ENCODE measurements at places on chromosomes 12 and 14. TPM values are rescaled to one million over a fixed set of nuclear protein-coding genes. Genes with fewer than 3 reads are reported as not detected.

The SYNE3 gene
- 81.5 TPM for total RNA-seq

The CACNA1C gene
- 0.25 TPM for total RNA-seq

GRCh38 chr12:128483526-128484255 is 216.7 kb downstream of the TMEM132C start:
- DNase-seq, result no peak

DNA sequence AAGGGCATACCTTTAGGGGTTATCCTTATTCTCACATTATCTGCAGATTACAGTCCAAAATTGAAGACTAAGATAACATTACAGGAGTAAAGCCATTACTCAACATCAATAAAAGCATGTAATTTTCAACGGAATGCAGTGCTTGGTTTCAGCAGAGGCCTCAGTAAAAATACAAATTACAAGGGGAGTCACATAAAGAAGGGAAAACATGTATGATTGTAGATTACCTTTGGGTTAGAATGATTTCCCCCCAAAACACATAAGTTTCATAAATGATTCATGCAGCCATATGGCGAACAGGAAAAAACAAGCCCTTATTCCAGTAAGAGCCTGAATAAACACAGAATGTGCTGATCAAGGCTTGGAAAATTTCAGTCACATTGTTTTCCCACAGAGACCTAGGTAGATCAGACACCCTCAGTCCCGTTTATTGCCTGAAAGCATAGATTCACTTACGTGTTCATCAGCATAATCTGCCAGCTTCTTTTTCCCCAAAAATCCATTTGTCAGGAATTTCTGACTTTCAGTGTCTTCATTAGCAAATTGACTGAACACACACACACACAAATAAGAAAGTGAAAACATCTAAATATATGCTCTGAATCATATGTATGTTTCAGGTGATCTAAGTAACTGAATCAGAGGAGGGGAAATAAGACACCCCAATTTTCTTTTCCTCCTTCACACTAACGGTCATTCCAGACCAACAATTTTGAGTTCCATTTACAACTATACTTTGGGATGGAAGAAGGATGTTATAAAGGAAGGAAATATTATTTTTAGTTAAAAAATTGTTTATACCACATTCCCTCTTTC is 37.5 kb downstream of the SLC38A4 start:
- no peak for DNase-seq

- no peak for DNase-seq
These were observed 51.2 kb upstream of the OR5AU1 start for GRCh38 chr14:21206753-21207684.

DNA sequence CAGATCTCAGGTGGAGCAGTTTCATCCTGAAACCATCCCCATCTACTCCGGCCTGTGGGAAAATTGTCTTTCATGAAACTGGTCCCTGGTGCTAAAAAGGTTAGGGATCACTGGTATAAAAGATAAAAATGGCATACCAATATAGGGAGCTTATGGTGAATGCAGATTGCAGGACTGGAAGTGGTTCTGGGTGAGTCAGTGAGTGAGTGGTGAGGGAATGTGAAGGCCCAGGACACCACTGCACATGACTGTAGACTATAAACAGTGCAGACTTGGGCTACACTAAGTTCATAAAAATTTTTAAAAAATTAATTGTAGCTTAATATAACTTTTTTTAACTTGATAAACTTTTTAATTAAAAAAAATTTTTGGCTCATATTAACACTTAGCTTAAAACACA is 67.0 kb upstream of the RD3L start:
- DNase-seq, result no peak

DNA sequence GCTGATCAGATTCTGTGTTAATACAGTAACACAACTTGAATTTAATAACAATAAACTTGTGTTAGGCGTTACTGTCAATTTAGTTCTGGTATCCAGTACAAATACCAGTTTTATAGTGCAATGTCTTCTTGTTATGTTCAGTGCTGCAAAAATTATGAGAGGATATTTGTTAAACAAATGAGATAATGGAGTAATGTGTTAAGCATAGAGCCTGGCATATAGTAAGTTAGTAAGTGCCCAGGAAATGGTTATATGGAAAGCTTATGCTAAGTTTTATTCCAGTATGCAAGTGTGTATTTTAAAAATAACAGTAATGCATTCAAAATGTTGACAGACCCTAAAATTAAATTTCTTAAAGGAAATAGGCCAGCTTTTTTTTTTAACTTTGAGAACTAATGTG is 1.8 kb downstream of the VRK1 start:
- DNase-seq, result no peak

DNA sequence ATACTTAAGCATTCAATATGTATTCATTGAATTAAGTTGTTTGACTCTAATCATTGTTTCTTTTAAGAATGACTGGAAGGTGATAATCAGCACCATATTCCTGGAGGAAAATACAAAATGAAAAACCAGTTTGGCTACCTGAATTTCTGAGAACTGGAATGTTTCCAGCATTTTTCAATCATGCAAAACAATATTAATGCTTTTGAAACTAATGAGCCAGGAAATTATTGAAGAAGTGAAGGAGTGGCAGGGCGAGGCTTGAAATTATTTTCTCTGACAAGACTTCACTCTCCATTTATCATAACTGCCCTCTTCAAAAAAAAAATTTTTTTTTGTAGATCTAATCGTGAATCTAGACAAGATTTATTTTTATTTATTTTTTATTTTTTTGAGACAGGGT is 19.0 kb downstream of the TMEM19 start:
- DNase-seq, result no peak

The GDF3 gene
- total RNA-seq, result not detected

DNA sequence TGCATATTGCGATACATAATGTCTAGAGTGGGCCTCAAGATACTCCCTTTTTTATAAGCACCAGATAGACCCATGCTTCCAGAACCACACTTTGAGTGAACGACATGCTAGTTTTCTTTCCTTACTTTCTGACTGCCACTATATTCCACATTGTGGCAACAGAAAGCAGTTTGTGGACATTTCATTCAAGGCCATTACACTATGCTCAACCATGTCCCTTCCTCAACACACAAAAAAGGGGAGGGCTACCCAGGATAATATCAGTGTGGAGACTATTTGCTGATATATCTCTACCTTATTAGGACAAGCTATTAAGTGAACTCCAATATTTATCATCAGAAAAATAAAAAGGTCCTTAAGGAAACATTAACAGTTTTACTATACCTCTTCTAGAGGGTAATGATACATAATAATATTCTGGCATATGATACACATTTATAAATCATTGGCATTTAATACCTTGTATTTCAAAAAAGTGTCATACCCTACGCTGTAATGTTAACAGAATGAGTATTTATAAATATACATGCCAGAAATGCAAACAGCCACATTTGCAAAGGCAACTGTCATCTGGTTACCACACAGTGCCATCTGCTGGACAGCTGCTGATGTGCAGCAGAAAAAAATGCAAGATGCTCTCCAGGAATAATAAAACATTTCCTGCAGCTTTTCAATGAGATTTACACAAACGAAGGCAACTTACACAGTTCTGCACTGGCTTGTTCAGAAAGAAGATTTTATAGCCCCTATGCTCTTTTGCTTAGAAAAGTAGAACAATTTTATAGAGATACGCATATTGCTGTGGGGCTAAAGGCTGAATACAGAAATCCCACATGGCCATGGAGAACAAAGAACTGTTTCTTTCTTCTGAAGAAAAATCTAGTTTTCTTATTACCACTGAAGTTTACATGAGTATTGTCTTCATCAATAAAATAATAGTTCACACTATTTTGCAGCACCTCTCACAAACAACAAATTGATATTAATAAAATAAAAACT is 182.2 kb upstream of the GRIP1 start:
- peak; percentile 53 for DNase-seq

DNA sequence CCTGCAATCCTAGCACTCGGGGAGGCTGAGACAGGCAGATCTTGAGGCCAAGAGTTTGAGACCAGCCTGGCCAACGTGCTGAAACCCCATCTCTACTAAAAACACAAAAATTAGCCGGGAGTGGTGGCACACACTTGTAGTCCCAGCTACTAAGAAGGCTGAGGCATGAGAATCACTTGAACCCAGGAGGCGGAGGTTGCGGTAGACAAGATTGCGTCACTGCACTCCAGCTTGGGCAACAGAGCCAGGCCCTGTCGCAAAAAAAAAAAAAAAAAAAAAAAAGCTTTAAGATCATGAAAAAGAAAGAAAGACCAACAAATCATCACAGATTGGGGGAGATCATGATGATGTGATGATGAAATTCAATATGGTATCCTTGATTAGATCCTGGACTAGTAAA is 30.6 kb downstream of the WDR89 start:
- DNase-seq, result no peak

The ADCY4 gene
- 9.3 TPM for total RNA-seq

The B4GALNT1 gene
- 0.26 TPM for total RNA-seq

GRCh38 chr12:50197297-50197727 is 30.1 kb upstream of the CERS5 start:
- DNase-seq, result no peak

- DNase-seq, result no peak
These were observed 73.9 kb downstream of the VEZT start for GRCh38 chr12:95291501-95291900.

The PRKD1 gene
- total RNA-seq, result not detected

DNA sequence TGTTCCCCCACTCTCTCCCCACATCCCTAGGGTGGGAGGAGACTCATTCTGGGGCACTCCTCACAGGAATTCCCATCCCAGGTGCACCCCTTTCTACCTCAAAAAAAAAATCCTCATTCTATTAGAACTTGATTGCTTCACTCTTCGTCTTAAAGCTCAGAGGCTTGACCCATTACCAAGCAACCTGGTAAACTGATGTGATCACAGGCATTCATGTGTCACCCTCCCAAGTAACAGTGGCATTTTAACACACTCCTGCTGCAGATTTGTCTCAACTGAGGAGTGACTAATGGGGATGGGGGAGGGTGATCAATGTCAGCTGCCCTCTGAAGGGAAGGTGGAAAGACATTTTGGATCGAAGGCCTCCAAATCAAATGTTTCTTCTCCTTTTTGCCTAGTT is 78.1 kb upstream of the PTHLH start:
- DNase-seq, result no peak

- no peak for DNase-seq
These were observed 4.7 kb upstream of the MDM1 start for GRCh38 chr12:68336889-68337303.

DNA sequence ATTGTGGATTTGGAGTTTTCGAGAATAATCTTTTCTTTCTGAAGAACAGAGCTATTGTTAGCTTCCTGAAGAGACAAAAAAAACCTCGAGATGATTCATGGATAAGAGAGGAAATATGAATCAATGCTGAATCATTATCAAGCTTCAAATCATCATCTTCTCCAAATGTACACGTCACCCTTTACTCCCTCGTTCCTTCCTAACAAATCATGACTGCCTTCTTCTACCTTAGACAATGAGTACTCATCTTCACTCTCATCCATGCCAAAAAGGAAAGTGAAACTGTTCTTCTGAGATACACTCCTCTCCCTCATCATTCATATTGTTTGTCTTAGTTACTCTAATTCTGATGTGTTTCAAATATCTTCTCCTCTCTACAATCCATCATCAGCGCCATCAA is 1115.8 kb upstream of the ATXN7L3B start:
- DNase-seq, result no peak

DNA sequence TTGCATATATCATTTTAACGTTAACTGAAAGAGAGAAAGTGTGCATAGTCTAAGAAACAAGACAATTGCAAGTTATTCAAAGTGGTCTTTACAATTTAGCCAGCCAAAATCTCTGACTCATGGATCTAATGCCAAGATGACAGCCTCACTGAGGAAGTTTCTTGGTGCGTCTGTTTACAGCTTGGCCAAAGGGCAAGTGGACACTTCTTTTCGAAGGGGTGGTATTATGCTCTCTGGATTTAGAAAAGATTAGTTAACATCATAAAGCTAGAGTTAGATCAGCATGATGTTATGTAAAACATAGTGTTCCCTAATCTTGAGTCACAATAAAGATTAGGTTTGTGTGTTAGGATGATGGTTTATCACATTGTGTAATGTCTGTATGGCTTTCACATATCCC is 51.5 kb upstream of the SLC2A13 start:
- DNase-seq, result no peak

The LMO3 gene
- total RNA-seq, result 0.36 TPM

The TMEM229B gene
- total RNA-seq, result 41.7 TPM

GRCh38 chr12:90199006-90199405 is 490.4 kb upstream of the ATP2B1 start:
- DNase-seq, result no peak

- DNase-seq, result no peak
These were observed 250.7 kb downstream of the RMST start for GRCh38 chr12:97713270-97713669.

DNA sequence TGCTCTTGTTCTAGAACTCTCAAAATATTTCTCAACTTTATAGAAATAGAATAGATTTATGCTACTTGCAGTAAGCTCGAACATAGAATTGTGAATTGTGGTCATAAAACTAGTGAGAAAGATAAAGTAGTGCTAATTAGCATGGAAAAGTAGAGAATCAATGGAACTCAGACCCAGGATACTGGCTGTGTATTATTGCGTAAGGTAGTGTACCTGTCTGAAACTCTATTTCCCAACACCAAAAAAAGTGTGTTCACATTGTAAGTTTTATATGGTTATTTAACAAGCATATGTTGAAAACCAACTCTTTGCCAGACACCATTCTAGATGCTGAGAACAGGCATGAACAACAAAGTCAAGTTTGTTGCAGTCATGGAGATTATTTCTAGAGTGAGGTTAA is 720.5 kb upstream of the ATXN7L3B start:
- no peak for DNase-seq

- no peak for DNase-seq
These were observed 73.3 kb downstream of the ERC1 start for GRCh38 chr12:1064317-1064716.

DNA sequence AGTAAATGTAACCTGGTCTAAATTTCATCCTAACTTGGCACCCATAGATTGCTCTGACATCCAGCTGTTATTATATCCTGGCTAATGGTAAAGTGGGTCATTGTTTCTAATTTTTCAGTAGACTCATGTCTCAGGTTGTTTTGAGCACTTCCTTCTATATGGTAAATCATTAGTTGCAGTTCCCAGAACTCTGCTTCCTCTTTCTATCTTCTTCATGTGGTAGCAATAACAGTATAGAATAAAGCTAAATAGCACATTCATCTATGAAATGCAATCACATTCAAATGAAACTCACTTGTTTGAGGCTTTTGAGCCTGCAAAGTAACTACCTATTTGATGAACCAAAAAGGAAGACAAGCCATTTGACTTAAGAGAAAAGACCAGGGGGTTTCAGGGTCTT is 65.1 kb upstream of the GZMB start:
- no peak for DNase-seq

The TMTC1 gene
- total RNA-seq, result not detected

- DNase-seq, result no peak
These were observed 22.8 kb downstream of the FMNL3 start for GRCh38 chr12:49684310-49684854.

- DNase-seq, result no peak
These were observed 47.8 kb upstream of the ETV6 start for GRCh38 chr12:11601647-11602046.

- no peak for DNase-seq
These were observed 1.4 kb upstream of the CCDC88C start for GRCh38 chr14:91419044-91419397.

- no peak for DNase-seq
These were observed 48.8 kb downstream of the E2F7 start for GRCh38 chr12:77016606-77017005.

Data from T-cell (primary cell).